ENCODE measurements at places on chromosomes 7 and 10.

GRCh38 chr7:135831455-135832195 is 83.0 kb upstream of the FAM180A start:
- DNase-seq: no peak

GRCh38 chr10:31906039-31906438 is 22.6 kb downstream of the ARHGAP12 start:
- no peak for DNase-seq

DNA sequence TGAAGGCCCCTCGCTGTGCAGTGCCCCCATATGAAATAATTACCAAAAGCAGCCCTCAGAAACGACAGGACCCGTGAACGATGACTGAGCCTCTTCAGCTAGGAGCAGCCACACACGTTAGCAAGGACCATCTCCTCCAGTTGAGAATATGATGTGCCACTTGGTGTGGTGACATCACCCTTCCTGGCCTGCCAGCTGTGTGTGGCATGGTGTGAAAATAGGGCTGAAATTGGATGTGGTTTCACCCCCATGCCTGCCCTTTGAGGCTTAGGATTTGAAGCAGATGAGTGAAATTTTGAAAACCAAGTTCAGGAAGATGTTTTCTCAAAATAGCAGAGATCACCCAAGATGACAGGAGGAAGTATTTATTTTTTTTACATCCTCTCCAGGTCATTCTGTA is 49.1 kb upstream of the BTBD16 start:
- no peak for DNase-seq

GRCh38 chr7:33887266-33887975 is 17.9 kb upstream of the BMPER start:
- DNase-seq: no peak

DNA sequence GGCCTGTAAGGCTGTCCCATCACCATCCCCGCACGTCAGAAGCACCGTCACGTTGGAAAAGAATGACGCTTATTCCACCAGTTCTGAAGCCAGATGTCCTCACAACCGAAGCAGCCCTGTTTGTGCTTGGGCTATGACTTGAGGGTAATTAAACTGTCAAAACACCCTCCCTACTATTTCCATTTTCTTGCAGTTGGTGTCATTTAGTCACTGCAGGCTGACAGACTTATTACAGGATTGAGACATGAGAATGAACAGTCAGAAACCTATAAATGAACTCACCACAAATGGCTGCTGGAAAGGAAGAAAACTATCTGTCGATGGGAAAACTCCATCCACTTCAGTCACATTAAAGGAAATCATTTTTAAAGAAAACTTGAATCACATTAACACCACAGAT is 85.3 kb downstream of the VOPP1 start:
- no peak for DNase-seq

DNA sequence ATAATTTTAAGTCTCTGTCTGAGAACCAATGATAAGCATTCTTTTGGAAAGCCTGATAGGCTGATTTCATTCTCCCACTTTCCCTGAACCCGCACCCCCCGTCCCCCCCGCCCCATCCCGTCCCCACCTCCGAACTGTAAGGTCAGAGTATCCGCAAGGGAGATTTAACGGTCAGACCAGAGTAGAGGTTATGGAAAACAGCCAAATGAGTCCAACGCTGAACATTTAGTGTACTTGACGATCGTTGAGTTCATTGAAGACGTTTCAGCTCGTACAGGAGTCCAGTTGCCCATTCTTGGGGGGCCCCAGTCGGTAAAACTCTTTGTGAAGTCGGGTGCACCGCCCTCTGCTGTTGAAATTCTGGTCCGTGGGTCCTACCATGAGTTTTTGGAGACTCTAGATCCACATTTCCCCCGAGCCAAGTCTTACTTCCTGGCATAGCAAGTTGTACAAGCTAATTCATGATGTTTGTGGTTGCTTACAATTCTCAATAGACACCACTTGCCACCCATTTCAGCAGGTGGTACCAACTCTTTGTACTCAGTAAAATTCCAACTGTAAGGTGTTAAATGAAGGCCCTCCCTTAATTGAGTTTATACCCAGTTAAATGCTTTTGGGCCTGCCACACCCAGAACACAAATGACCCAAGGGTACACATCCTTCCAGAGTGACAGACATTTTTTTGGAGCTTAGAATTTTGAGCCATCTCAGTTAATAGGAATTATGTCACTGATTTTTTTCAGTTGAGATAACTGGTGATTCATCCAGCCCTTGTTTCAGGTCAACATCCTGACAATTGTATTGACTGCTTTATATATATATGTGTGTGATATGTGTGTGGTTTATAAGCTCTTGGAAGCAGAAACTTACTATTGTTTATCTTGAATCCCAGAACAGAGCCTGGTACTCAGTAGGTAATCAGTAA is 1.2 kb downstream of the MARCHF5 start:
- DNase-seq: peak; percentile 44

- DNase-seq: no peak
These were observed 13.5 kb upstream of the ATP6V1F start for GRCh38 chr7:128849156-128849515.

DNA sequence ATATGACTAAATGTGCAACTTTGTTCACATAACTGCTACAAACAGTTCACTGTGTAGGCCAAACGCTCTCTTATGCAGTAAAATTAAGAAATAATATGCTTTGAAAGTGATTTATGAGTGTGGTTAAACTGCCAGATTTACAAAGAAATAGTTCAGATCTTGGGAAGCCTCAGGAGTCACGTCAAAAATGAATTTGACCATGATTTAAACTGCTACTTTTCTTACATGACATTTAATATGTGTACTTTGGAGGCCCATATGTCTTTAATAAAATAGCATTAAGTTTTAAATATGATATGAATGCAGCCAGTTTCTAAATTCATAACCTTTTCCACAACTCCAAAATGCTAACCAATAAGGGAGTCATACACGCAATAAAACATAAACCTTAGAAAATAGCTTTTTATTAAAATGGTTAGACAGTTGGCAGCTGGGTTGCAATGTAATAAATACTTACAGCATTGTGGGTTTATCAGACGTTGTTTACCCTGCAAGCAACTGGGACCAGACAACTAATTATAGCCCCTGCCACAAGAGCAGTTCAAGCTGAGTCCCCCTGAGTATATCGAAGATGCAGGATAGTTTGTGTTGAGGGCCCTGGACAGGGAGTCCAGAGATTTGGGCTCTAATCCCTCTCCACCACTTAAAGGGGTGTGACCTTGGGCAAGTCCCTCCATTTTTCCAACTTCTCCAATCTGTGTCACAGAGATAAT is 640.4 kb downstream of the LRMDA start:
- DNase-seq: no peak

GRCh38 chr10:118498623-118499022 is 96.8 kb downstream of the PRLHR start:
- no peak for DNase-seq

- DNase-seq: no peak
These were observed 18.0 kb downstream of the GIMAP4 start for GRCh38 chr7:150585199-150585598.

GRCh38 chr10:47262606-47263533 is 37.1 kb upstream of the GDF10 start:
- DNase-seq: no peak

GRCh38 chr10:92627845-92628480 is 35.0 kb downstream of the KIF11 start:
- DNase-seq: no peak

- DNase-seq: no peak
These were observed 51.0 kb downstream of the CDH23 start for GRCh38 chr10:71447676-71448075.

GRCh38 chr10:45379891-45380540 is 6.0 kb downstream of the ALOX5 start:
- no peak for DNase-seq

DNA sequence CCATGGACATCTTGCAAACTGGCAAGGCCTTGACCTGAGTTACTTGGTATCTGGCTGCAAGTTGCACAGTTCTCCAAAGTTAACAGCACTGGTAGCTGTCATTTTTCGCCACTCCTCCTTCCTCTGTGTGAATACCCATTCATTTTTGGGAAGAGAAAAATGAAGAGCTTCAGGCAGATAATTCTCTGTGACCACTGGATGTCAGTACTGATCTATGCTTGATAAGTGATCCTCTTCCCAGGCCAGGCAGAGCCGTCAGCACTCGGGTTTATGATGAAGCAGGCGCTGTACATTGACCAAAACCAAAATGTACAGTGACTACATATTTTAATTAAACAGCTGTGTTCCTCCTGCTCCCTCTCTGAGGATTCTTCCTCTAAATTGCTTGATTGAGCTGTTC is 55.9 kb upstream of the PDZD8 start:
- no peak for DNase-seq

- no peak for DNase-seq
These were observed 49.9 kb downstream of the CALML3 start for GRCh38 chr10:5574642-5575131.

GRCh38 chr10:14601872-14602725 is 172.6 kb downstream of the FAM107B start:
- peak; percentile 48 for DNase-seq

- no peak for DNase-seq
These were observed 10.6 kb upstream of the LYZL2 start for GRCh38 chr10:30639946-30640786.

GRCh38 chr10:131638880-131639278 is 261.9 kb upstream of the PPP2R2D start:
- DNase-seq: no peak

DNA sequence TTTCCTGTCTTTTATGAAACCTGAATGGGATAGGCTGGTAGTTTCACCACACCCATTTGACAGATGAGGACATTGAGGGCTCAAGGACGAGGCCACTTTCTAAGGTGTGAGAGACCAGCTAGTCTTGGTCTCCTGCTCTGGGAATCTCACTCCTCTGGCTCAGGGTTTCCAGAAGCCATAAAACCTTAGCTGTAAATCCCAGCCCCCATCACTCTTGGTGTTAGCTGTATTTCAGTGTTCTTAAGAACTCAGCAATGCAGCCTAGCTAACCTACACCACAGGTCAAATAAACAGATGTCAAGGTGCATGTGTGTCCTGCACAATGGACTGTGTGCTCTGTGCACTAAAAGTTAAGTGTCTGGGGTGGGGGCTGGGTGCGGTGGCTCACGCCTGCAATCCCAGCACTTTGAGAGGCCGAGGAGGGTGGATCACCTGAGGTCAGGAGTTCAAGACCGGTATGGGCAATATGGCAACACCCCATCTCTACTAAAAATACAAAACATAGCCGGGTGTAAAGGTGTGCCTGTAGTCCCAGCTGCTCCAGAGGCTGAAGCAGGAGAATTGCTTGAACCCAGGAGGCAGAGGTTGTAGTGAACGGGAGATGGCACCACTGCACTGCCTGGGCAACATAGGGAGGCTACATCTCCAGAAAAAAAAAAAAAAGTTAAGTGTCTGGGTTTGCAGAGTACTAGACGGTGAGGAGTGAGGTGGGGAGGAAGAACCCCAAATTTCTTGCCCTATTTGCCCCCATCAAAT is 567 bp upstream of the EPO start:
- no peak for DNase-seq

DNA sequence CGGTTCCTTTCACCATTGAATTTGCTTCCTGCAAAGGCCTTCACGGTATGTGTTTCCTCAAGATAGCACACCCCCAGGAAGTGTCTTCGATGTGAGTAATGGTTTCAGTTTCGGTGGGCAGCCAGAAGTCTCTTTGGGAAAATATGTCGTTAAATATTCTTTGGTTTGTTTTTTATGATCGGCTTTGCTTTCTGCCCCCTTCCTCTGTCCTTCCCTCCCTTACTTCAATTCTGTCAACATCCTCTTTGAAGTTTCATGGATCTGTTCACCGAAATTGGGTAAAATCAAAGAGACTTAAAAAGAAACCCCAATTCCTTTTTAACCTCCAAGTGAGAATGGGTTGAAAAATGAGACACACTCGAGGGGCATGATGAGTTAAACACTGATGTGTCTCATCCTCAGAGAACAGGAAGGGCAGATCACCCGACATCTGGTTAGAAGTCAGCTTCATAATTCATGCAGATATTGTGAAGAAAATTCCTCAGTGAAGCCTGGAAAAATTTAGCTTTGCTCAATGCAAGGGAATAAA is 170.8 kb upstream of the HABP2 start:
- DNase-seq: peak; percentile 0

- peak; percentile 64 for DNase-seq
These were observed 36.4 kb downstream of the DPYSL4 start for GRCh38 chr10:132223156-132223590.

- DNase-seq: no peak
These were observed 36.4 kb downstream of the MINPP1 start for GRCh38 chr10:87541114-87541513.

GRCh38 chr7:123655614-123656013 is at the start of gene LMOD2:
Gene LMOD2 (plus strand): TSS chr7:123655866. CDS start chr7:123655964, 98 bp downstream.
- no peak for DNase-seq

- DNase-seq: no peak
These were observed 76.0 kb downstream of the TYW1B start for GRCh38 chr7:72751978-72752377.

GRCh38 chr7:76086070-76086469 is 38.2 kb downstream of the MDH2 start:
- DNase-seq: no peak

DNA sequence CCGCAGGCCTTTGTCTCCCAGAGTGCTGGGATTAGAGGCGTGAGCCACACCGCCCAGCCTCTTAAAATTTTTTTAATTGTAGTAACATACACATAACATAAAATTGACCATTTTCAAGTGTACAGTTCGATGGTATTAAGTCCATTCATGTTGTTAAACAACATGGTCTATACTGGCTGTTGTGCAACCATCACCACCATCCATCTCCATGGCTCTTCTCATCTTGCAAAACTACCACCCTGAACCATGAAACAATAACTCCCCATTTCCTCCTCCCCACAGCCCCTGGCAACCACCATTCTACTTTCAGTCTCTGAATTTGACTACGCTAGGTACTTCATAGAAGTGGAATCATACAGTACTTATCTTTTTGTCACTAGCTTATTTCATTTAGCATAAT is 7.9 kb upstream of the ZFYVE27 start:
- no peak for DNase-seq

GRCh38 chr10:93248583-93249227 is 175.0 kb downstream of the CYP26A1 start:
- no peak for DNase-seq

DNA sequence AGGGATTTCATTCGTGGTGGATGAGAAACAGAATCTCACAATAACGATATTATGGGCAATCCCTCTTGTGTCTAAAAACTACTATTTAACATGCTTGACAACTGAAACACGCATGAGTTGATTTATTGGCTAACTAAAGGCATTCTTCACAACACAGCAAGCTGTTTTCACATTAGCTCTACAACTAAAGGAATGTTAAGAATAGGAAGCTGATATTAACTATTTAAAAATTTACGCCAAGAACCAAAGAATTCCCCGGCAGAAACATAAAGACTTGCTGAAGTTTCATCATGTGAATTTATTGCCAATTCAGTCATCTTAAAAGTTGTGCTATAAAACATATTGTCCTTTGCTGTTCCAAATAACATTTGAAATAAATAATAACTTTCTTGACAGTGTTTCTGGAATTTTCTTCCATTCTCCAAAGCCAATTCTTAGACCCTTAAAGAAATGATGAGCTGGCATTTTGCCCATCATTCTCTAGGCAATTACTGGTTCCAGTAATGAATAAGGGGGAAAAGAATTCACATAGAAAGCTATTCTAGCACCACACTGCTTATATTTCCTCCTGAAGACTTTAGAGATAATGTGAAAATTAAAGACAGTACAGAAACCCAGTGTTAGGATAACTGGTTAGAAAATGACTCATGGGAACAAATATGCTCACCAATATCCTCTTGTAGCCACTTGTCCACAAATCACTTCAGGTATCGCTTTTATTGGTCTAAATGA is 233.1 kb downstream of the PARD3 start:
- no peak for DNase-seq
